NCI-H526 (cell line): ENCODE measurements at places on chromosomes 12 and 14.

DNA sequence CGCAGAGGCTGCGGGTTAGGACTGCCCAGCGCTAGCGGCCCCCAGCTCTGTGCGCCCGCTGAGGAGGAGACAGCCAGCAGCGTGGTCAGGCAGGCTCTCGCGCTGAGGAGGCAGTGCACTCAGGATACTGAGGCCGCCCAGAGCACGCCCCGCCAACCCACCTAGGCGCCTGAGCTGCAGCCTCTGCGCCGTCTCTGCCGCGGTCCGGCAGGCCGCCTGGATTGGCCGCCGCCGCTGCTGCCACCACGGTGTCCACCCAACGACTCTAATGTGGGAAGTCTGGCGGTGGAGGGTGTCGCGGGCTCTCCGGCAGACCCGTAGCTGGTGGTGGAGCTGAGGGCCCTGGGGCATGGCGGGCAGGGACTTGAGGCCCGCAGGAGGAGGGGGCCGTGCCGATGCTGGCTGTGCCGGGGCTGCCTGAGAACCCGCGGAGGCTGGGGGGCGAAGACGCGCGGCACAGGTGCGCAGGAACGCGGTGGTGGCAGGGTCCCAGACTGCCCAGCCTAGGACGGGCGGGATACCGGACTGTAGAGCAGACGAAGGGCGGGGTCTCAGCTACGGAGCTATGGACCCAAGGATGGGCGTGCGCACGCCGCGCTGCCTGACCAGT lies 69.9 kb downstream of the ASCL4 start:
- peak; percentile 35 for DNase-seq

DNA sequence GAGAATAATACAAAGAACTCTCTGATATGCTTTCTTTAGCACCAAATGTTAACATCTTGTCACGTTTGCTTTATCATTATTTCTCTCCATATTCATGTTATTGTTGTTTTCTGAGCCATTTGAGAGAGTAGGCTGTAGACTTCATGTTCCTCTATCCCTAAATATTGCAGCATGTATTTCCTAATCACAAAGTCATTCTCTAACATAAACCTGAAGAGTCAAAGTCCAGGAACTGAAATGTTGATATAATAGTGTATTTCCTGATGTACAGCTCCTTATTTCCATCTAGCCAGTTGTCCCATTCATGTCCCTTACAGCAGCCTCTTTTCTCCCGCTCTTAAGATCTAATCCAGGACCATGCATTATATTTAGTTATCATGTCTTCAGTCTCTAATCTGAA lies 72.8 kb downstream of the SPATS2 start:
- no peak for DNase-seq

- DNase-seq, result no peak
Observed at GRCh38 chr14:44347316-44347715, 159.8 kb downstream of the FSCB start.

- DNase-seq, result peak; percentile 43
Observed at GRCh38 chr12:22121224-22121623, 75.2 kb downstream of the CMAS start.

DNA sequence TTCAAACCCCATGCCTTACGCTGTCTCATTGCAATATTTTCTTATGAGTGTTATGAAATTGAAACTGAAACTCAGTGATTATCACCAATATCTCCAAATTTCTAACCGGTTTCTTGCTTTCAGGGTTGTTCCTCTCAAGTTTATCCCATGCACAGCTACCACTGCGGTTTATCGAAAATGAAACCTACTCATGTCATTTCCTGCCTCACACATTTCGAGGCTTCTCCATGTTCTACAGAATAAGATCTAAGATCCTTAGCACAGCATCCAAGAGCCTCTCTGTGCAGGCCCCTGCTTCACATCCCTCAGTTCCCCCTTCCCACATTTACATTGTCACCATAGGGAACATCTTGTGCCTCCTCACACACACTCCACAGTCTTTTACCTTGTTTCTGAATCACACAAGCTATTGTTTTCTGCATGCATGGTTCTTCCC lies 45.5 kb upstream of the FAR2 start:
- no peak for DNase-seq

DNA sequence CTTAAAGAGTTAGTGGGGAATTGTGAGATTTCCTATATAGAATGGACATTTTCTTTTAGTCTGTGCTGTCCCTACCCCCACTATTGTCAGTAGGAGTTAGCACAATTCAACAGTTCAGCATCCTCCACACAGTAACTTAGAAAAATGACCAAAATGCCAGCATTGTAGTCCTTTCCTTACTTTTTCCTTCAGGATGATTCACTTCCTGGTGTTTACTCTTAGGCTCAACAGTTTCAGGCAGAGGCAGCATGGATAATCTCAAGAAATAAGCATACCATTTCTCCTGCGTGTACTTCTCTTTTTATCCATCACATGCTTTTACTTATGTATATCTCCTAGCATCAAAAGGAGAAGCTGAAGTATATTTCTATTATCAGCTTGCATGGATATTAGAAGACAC lies 683.4 kb downstream of the SLC16A7 start:
- DNase-seq, result no peak

GRCh38 chr12:2692080-2692479 lies 102.7 kb upstream of the FKBP4 start:
- peak; percentile 49 for DNase-seq

GRCh38 chr12:17875230-17875629 lies 214.8 kb downstream of the RERGL start:
- DNase-seq, result no peak

GRCh38 chr14:74302152-74302628 lies 544 bp downstream of the ABCD4 start:
- peak; percentile 24 for DNase-seq

- no peak for DNase-seq
Observed at GRCh38 chr14:64053694-64054669, 201.2 kb downstream of the SYNE2 start.

DNA sequence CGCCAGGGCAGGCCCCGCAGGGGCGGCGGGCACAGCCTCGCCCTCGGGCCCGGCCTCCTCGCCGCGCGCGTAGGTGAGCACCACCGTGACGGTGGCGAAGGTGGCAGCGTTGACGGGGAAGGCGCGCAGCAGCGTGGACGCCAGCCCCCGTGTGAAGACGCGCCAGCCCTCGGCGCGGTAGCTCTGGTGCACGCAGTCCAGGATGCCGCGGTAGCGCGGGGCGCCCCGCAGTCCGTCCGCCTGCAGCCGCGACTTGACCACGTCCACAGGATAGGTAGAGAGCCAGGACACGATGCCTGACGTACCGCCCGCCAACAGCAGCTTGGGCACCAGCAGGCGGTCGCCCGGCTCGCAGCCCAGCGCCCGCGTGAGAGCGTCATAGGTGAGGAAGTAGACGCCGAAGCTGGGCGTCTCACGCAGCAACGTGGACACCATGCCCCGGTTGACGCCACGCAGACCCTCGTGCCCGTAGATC lies 13.9 kb downstream of the SLC25A29 start:
- no peak for DNase-seq

DNA sequence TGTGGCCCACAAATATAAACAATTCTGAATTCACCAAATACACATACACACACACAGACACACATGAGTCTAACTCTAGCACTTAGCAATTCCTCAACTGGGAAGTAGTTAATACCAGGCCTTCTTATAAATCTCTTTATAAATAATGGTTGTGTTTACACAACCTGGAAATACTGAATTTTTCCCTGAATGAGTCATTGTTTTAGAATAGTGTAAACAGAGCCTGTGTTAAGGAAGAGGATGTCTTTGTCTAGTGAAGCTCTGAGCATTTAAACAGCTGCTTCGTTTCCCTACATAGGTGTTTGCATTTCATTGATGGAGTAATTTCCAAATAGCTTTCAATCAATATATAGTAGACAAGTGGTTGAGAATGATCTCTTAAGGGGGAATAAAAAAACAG lies 218.8 kb downstream of the BTG1 start:
- DNase-seq, result peak; percentile 8

DNA sequence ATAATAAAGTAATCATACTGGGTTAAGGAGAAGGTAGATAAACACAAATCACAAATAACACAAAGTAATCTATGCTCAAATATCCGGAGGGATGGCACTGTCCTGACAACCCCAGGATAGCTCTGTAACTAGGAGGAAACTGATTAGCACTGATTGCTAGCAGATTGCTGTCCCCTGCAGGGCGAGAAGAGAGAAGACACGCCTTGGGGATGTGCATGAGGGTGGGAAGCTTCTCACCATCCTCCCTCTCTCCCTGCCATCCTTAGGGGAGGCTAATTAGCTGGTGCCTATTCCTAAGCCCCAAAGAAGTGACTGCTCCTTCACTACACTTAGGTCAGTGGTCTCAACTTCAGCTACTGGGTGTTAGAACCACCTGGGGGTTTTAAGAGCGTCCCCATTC lies 27.0 kb upstream of the TMEM260 start:
- no peak for DNase-seq

- no peak for DNase-seq
Observed at GRCh38 chr14:37153005-37153404, 19.4 kb downstream of the SLC25A21 start.

DNA sequence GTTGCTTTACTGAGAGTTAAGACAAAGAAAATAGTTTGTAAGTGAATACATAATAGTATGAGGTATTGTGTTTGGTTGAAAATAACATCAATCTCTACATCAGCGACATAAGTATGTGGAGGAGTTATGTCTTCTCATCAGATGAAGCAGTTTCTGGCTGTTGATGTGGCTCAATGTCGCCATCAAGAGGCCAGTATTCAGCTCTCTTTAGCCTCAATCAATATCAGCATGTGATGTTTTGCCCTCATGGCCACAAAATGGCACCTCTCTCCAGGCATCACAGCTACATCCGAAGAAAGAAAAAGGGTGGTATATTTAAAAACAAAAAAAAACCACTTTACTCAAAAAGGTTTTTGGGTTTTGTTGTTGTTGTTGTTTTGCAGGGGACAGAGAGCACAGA lies 302.3 kb upstream of the TMEM132C start:
- peak; percentile 83 for DNase-seq

DNA sequence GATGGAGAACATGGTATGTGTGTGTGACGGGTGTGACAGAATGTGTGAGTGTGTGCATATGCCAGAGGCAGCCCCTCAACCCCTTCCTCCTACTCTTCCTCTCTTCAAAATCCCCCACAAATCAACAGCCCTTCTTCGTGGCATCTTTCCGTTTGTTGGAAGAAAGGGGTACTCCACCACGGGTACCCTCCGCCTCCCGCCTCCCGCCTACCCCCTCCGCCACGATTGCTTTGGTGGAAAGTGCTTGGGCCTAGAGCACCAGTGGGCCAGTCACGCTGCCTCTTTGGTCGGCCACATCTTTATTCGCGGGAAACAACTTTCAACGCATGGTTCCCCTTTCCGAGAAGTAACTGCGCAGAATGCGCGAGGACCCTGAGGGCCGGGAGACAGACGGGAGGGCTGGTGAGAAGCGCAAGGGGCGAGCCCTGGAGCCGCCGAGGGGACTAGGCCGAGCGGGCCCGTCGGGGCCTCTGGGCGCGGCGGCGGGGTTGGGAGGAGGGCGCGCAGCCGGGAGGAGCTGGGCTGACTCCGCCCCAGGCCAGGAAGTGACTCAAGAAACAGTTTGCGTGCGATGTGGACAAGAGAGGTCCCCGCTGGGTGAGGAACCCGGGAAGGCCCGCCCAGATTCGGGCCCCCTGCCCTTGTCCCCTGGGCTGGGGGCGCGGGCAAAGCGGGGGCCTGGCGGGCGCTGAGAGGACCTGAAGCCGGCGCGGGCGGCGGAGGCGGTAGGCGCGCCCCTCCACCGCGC lies at the start of the genes CBLN3 and KHNYN:
TSS of gene CBLN3 (minus strand) at position 274 of the 748 bp plus-strand sequence. CDS start 614 bp downstream, outside the sequence.
TSS of gene KHNYN (plus strand) at position 560 of the 748 bp plus-strand sequence. CDS start 777 bp downstream, outside the sequence.
- DNase-seq, result peak; percentile 26

DNA sequence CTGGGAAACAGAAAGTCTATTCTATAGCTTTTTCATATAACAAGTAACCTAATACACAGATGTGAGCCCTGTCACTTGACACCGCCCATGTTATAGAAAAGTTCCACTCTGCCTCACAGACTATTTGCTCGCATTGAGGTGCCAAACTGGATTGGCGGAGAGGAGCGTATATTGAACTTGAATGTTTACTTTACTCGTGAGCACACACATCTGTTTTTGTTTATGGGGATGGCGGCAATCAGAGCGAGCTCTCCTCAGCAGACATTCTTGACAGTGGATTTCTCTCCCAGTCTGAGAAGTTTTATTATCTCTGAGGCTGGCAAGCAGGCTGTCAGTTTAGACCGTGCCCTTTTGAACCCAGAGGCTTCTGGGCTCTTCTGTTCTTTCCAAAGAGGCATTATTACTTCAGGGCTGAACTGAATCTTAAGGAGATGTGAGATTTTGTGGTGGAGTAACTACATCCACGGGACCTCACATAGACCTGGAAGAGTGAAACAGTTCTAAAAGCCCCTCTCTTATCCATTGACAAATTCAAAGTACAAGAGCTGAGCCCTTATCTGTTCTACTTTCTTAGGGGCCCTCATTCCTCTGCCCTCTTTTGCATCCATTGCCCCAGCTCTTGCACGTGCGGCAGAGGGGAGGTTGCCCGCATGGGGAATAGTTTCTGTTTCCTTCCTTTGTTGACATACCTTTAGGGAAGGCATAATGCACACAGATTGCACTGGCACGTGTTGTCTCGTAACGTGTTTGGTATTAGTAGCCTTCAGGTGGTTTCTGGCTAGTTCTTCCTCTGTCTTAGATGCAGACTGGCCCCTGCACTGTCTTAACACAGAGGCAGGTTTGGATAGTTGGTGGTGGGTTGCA lies 68.2 kb downstream of the DRAM1 start:
- no peak for DNase-seq

GRCh38 chr12:55700255-55701018 lies 7.3 kb downstream of the ITGA7 start:
- DNase-seq, result no peak

GRCh38 chr12:54697851-54698250 lies 49.7 kb upstream of the DCD start:
- DNase-seq, result no peak

DNA sequence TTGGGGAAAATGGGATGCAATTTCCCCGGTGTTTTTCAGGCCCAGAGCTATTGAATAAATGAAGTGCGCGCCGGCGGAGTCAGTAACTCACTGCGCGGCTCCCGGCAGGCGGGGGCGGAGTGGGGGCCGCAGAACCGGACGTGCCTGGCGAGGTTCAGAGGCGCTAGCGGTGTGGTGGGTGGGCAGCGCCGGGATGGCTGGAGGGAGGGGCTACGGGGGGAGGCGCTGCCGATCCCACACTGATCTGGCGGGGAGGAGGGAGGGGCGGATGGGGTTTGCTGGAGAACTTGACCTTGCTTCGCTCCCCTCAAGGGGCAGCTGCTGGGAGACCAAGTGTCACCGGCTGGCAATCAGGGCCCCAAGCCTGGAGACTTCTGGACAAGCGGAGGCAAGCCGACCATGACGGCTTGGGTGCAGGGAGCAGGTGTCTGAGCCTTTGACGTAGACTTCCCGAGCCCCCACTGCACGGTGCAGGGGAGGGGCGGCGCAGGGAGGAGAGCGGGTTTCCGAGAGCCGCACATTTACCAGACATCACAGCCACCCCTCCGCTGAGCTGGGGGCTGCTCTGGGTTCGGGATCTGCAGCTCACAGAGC lies 174.1 kb upstream of the RTL1 start:
- DNase-seq, result no peak

DNA sequence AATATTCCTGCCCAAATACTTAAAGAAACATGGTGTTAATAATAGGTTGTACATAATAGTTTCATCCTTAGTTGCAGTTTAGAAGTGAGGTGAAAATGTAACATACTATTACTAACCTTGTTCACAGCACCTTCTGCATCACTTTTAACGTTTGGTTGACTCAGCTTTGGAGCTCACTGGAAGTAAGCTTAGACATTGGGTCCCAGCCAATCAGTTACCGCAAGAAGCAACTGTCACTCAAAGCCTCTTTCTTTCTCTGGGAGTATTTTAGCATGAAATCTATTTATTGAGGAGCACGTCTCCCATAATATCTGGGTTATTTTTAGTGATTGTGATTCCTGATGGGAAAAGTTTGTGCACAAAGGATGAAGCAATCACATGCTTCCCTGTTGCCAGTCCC lies 472.6 kb downstream of the SNAPC1 start:
- DNase-seq, result no peak
